ENCODE measurements at places on chromosomes 2 and 18. TPM values are rescaled to one million over a fixed set of nuclear protein-coding genes. Genes with fewer than 3 reads are reported as not detected.

GRCh38 chr18:54608028-54608642 lies 17.1 kb downstream of the DYNAP start:
- no peak overlapping the region for H3K4me3 ChIP-seq
- no peaks in the 10 kb centered on the region for H3K36me3 ChIP-seq
- no peaks in the 10 kb centered on the region for H3K4me1 ChIP-seq
- no peaks in the 10 kb centered on the region for H3K27me3 ChIP-seq
- no peak overlapping the region for H3K27ac ChIP-seq

- no peaks in the 10 kb centered on the region for H3K4me1 ChIP-seq
- H3K36me3 ChIP-seq = no peaks in the 10 kb centered on the region
- H3K4me3 ChIP-seq = no peak overlapping the region
- DNase-seq = no peak
- no peaks in the 10 kb centered on the region for H3K27me3 ChIP-seq
- H3K27ac ChIP-seq = no peak overlapping the region
These were observed 16.1 kb downstream of the SNORC start for GRCh38 chr2:232886176-232886575.

DNA sequence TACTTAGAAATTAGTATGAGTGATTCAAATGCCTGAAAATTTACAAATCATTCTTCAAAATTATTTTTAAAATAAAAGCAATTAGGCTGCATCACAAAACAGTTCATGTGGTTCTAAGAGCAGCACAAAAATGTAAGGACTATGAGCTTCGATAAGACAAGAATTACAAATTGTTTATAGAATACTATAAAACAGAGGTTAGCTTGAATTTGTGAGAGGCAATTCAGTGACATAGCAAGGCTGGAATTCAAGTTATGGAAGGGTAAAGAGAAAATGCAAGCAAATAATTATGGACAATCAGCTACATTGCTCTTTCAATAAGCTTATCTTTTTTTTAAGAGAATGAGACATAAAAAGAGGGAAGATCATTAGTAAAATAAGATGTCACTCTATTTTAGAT lies 7.1 kb upstream of the XIRP2 start:
- no peak for DNase-seq
- H3K27ac ChIP-seq = no peak overlapping the region
- no peaks in the 10 kb centered on the region for H3K27me3 ChIP-seq
- no peaks in the 10 kb centered on the region for H3K4me1 ChIP-seq
- no peaks in the 10 kb centered on the region for H3K36me3 ChIP-seq

DNA sequence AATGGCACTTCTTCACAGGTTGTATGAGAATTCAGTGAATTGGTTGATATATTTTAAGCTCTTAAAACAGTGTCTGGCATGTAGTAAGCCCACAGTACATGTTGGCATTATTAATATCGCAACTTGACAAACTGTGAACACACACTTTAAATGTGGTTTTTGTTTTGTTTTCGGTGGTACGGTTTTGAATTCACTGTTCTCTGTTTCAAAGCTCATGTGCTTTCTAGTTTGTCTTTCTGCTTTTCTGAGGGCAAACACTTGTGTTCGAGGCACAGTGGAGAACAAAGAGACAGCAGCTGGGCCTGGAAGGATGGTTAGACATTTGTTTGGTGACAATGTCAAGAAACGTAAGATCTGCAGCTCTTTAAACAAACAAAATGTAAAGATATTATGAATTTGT lies 276.5 kb upstream of the MC4R start:
- no peak for DNase-seq
- H3K27me3 ChIP-seq = no peaks in the 10 kb centered on the region
- no peaks in the 10 kb centered on the region for H3K36me3 ChIP-seq
- no peak overlapping the region for H3K4me3 ChIP-seq

- no peaks in the 10 kb centered on the region for H3K27me3 ChIP-seq
- DNase-seq = no peak
- no peaks in the 10 kb centered on the region for H3K36me3 ChIP-seq
These were observed 411.1 kb downstream of the FIGN start for GRCh38 chr2:163324677-163325076.

DNA sequence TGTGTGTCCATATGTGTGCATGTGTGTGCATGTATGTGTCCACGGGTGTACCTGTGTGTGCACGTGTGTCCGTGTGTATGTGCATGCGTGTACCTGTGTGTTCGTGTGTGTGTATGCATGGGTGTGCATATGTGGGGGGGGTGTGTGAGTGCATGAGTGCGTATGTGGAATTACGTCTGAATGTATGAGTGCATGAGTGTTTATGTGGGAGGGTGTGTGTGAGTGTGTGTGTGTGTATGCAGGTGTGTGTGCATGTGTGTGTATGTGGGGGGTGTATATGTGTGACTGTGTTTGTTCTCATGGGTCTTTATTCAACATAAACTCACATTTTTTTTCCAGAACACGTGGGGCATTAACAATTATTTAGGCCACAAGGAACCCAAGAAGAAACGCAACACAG lies 208.4 kb downstream of the SNTG2 start:
- no peak overlapping the region for H3K4me3 ChIP-seq
- H3K27ac ChIP-seq = no peak overlapping the region
- H3K27me3 ChIP-seq = no peaks in the 10 kb centered on the region

DNA sequence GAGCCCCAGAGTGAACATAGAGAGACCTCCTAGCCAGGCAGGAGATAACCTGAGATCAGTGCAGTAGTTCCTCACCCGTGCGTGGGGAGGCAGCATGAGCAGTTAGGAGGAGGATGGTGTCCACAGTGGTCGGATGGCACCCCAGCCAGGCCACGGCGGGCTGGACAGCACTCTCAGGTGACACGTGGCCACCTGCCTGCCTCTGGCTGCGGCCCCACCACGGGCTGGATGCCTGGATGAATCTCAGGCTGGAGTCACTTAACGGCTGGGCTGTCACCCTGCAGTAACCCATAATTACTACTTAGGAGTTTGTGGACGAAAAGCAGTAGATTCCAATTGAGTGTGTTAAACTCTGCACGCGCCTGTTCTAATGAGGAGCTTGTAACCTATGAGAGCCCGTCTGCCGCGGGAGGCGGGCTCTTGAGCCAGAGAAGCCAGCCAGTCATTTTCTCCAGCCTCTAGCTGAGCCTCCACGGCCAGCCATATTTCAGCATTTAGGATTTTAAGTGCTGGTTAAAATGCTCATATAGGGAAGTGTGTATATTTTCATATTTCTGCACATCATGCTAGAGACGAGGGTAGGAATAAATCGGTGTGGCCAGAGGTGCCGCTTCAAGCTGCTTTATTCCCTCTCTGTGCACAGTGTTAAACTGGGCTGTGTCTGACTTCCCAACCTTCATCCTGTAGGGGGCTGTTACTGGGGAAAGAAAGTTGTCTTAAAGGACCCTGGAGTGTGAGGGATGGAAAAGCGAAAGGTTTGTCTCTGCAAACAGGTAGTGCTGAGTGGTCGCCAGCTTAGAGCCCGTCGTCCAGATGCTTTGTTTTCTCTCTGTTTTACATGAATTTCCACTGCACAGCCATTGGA lies 144.0 kb downstream of the GLI2 start:
- H3K36me3 ChIP-seq = no peaks in the 10 kb centered on the region
- DNase-seq = no peak
- H3K27me3 ChIP-seq = no peaks in the 10 kb centered on the region

- H3K27ac ChIP-seq = no peak overlapping the region
- H3K4me3 ChIP-seq = no peak overlapping the region
- no peaks in the 10 kb centered on the region for H3K27me3 ChIP-seq
These were observed 19.4 kb upstream of the KCNG2 start for GRCh38 chr18:79778291-79778791.

DNA sequence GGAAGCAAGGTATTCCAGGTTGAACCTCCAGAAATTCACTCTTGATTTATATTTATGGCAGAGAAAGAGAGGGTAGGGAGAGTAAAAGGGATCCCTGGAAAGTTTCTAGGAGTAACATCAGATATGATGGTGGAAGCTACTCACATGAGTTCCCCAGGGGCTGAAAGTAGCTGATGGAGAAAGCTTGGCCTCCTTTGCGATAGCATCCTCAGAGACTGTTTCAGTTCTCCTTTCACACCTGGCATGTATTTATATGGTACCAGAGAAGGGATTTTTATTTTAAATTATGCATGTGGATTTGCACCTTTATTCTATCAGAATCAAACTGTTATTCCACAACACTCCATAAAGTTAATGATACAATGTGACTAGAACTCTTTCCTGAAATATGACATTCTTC lies 126.3 kb upstream of the OSR1 start:
- H3K36me3 ChIP-seq = no peaks in the 10 kb centered on the region
- H3K4me3 ChIP-seq = no peak overlapping the region

- H3K4me3 ChIP-seq = no peak overlapping the region
- no peaks in the 10 kb centered on the region for H3K36me3 ChIP-seq
- DNase-seq = no peak
These were observed 83.6 kb upstream of the ETAA1 start for GRCh38 chr2:67313536-67313935.

GPR45 gene
- not detected for polyA plus RNA-seq

ACVR1 gene
- polyA plus RNA-seq = 16.1 TPM

MC4R gene
- not detected for polyA plus RNA-seq

RNF152 gene
- polyA plus RNA-seq = not detected
